ENCODE measurements at places on chromosomes 1 and 21. TPM values are rescaled to one million over a fixed set of nuclear protein-coding genes. Genes with fewer than 3 reads are reported as not detected.

GRCh38 chr21:42117229-42117966 is 46.3 kb downstream of the UMODL1 start:
- DNase-seq, result peak; percentile 69

DNA sequence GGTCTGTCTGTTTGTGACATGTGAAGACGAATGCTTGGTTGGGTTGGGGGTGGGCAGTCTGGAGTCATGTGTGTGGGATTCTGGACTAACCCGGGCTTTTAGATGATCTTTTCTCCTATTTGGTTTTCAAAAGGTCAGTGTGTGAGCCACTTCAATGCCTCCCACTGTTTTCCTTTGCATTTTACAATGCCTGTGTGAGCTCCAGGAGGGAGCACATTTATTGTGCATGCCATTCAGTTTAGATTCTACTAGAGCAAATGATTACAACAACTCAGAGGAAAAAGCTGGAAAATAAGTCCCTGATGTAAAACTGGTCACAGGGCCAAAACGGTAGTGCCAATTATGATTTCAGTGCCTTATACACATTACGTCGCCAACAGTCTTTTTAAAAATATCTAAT is 90.9 kb downstream of the LYPLAL1 start:
- DNase-seq, result no peak

DNA sequence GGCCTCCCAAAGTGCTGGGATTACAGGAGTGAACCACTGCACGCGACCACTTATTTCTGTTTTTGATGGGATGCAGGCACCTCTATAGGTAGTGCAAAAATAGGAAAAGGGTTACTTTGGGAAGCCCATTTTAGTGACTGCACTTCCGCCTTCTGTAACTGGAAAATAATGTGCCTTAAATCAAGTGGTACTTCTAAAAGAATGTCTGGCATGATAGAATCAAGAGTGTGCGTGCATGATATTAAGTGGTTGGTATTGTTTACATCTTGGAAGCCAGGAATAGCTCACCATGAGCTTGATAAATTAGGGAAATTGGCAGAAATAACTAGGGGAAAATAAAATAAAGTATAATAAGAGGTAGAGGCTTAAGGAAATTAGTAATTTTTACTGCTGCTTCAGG is 1067.0 kb downstream of the ADGRL2 start:
- no peak for DNase-seq

- no peak for DNase-seq
Observed at GRCh38 chr1:100775483-100775882, 55.9 kb downstream of the VCAM1 start.

CRYAA gene
- not detected for total RNA-seq

RASSF5 gene
- total RNA-seq, result 2.4 TPM

All from foreskin keratinocyte (primary cell).